Natural killer cell treated with Interleukin-12 subunit alpha and Interleukin-12 subunit beta and Interleukin-15 and Interleukin-18, amount 100 ng/mL, for 72 hours (primary cell): ENCODE measurements at places on chromosomes 11 and 22. TPM values are rescaled to one million over a fixed set of nuclear protein-coding genes. Genes with fewer than 3 reads are reported as not detected.

NFRKB gene
- 45.2 TPM for total RNA-seq

KIF18A gene
- total RNA-seq: 8.1 TPM

HEPHL1 gene
- total RNA-seq: not detected

DNAJB13 gene
- 0.47 TPM for total RNA-seq

NUDT8 gene
- total RNA-seq: 11.5 TPM

HORMAD2 gene
- not detected for total RNA-seq

PDGFD gene
- total RNA-seq: 4.5 TPM

CLTCL1 gene
- 0.50 TPM for total RNA-seq

MMP10 gene
- total RNA-seq: not detected

CWC15 gene
- 41.5 TPM for total RNA-seq

IGLL1 gene
- total RNA-seq: not detected

CDCA5 gene
- total RNA-seq: 59.2 TPM
